CD8-positive, alpha-beta T cell (primary cell): ENCODE measurements at places on chromosomes 6 and 20. TPM values are rescaled to one million over a fixed set of nuclear protein-coding genes. Genes with fewer than 3 reads are reported as not detected.

DNA sequence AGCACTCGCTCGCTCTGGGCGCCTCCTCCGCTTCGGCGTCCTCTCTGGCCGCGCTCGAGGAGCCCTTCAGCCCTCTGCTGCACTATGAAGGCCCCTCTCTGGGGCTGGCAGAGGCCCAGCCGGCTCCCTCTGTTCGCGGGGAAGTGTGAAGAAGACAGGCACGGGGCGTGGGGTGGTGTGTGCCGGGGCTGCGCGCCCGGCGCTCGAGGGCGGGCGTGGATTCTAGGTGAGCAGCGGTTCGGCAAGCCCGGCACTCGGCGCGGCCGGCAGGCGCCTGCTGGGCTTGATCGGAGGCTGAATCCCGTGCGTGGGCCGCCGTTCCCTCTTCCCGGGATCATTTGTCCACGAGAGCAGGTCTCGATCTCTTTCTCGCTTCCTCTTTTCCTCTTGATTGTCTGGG lies 153.0 kb downstream of the SLC35B3 start:
- DNase-seq: no peak

- DNase-seq: no peak
Observed at GRCh38 chr20:33566781-33567603, 77.1 kb downstream of the CBFA2T2 start.

GRCh38 chr20:22949331-22950109 lies 85.6 kb upstream of the SSTR4 start:
- DNase-seq: no peak

GTSF1L gene
- total RNA-seq: not detected

ENPP3 gene
- total RNA-seq: 0.28 TPM
